Activated T-cell treated with anti-CD3 and anti-CD28 coated beads, Interleukin-2, amount 50 U/mL, for 72 hours (primary cell): ENCODE measurements at places on chromosomes 4 and X.

GRCh38 chr4:15955670-15956069 lies 7.3 kb downstream of the FGFBP2 start:
- DNase-seq: no peak

- no peak for DNase-seq
Measured at GRCh38 chr4:34365946-34366345, 1878.4 kb downstream of the ARAP2 start.

DNA sequence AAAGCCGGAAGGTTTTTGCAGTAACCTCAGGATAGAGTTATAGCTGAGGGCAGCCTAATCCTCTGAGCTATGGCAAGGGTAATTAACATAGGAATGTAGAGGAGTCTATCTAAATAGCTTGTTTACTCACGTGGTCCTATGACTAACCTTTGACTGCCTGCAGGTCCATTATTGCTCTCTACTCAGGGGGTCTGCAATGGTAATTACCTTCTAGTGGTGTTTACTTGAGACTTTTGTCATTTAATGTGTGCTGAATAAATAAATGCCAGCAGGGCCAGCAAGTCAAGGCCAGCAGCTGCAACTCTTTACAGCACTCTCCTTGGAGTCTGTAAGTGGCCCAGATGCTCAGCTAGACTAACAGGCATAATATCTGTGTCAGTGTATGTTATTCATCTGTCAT lies 212.7 kb upstream of the FMR1 start:
- DNase-seq: no peak

DNA sequence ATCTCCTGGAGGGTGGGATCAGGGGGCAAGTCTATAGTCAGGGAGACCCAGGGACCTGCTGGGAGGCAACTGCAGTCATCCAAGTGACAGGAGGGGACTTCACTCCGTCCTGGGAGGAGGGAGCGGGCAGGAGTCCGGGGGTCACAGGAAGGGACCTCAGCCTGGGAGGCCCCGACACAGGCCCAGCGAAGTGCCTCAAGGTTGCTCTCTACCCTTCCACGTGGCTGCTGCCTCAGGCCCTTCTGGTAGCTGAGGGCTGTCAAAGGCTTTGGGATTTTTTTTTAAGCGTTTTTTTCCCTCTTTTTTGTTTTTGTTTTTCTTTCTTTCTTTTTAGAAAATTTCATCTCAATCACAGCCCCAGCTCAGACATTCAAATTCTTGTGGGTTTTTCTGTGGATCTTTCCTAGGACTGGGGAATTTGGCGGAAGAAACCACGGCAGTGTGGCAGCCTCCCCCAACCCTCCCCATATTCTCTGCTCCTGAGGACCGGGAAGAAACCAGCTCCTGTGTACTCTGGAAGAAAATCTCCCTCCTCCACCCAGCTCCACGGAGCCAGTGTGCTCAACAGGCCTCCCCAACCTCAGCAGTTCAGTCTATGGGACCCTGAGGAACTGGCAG lies 1.4 kb upstream of the HAUS7 start:
- DNase-seq: no peak
